Activated CD4-positive, alpha-beta T cell treated with anti-CD3 and anti-CD28 coated beads, Interleukin-2, Interleukin-4, amounts not matched to agents 100 ng/mL and 50 ng/mL, durations not matched to agents 16 hours and 8 hours (primary cell): ENCODE measurements at places on chromosomes 2 and 18.

DNA sequence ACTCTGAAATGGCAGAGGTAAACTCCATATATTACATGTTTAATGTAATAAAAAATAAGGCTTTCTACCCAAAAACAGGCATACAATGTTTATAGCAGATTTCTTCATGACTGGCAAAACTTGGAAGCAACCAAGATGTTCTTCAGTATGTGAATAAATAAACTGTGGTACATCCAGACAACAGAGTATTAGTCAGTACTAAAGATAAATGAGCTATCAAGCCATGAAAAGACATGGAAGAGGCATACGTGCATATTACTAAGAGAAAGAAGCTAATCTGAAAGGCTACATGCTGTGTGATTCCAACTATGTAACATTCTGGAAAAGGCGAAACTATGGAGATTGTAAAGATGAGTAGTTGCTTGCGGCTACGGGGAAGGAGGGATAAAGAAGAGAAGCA, 97.4 kb downstream of the OSR1 start:
- no peak for DNase-seq

GRCh38 chr2:68466778-68467076, 367 bp downstream of the FBXO48 start:
- DNase-seq, result no peak

- DNase-seq, result peak; percentile 59
These were observed 37.6 kb upstream of the MCM6 start for GRCh38 chr2:135913727-135914365.

DNA sequence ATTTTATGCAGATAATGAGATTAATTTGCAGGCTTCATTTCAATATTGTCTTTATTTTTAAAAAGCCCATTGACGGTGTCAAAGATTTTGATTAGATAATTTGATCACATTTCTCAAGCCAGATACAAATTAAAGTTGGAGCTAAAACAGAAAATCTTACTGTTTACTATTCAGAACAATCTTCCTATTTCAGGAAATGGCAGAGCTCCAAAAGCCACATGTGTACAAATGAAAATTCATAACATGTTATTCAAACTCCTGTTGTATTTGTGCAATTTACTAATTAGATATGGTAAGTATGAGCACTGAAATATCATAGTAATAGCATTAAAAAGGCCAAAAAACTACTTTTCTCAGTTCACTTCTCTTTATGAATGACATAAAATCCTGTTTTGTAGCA, 682.9 kb downstream of the KCNJ3 start:
- no peak for DNase-seq

DNA sequence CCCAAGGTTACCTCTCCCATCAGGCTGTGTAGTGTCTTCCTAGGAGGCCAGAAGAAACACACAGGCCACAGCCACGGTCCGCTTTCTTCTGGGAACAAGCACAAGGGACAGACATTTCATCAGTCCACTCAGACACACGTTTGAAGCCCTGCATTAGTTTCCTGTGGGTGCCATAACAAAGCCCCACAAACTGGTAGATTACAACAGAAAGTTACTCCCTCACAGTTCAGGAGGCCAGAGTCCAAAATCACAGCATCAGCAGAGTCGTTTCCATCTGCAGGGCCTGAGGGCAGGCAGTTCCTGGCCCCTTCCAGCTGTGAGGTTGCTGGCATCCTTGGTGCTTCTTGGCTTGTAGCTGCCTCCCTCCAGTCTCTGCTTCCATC, 8.8 kb upstream of the PRLH start:
- no peak for DNase-seq
